ENCODE measurements at places on chromosomes 3 and 15. TPM values are rescaled to one million over a fixed set of nuclear protein-coding genes. Genes with fewer than 3 reads are reported as not detected.

GRCh38 chr3:76267851-76268380 is 482.6 kb upstream of the ZNF717 start:
- no peak for DNase-seq

ZBTB20 gene
- 25.8 TPM for polyA plus RNA-seq

DNA sequence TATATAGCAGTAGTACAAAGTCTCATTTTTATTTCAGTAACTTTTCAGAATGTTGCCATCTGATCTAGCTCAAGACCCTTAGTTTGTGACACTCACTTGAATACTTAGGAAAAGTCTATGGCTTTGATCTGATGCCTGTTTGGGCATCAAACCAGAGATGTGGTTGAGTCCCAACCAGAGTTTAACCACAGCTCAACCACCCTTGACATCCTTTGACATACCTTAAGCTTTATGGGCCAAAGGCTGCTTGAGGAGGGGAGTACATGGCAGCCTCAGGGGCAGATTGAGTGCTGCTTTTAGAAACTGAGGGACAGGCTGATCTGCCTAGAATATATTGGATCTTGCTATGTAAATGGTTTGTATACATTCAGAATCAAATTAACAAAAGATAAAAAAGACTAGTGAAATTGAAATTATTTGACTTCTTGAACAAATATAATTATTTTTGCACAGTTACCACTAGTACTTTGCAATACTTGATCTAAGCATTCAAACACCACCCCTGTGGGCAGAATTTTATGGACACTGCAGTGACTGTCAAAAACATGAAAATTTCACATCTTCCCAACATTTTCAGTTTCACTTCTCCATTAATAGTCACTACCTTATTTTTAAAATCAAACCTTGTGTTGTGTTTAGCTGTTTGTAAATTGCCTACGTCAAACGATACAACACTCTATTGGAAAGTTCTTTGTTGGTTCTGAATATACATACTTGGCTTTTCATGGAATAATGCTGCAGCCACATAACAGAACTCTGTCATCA is 199.8 kb downstream of the UBE2E2 start:
- DNase-seq = no peak

DNA sequence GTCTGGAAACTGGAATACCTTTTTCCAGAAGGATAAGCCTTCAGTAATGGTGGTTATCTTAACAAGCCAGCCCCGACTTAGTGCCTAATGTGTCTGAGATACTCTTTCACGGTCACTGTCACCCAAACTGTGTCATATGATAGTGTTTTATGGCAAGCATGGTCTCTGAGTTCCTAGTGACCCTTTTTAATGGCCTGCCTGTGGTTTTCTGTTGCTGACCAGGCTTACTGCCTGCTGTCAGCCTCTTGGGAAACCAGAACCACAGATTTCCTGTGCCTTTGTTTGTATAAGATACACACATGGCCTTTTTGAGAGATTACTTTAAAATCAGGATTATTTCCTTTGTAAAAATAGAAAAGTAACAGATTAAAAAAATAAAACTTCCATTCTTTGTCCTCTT is 22.4 kb downstream of the HPS3 start:
- no peak for DNase-seq

GRCh38 chr3:138933981-138934691 is 12.8 kb downstream of the FOXL2 start:
- DNase-seq = no peak

DNA sequence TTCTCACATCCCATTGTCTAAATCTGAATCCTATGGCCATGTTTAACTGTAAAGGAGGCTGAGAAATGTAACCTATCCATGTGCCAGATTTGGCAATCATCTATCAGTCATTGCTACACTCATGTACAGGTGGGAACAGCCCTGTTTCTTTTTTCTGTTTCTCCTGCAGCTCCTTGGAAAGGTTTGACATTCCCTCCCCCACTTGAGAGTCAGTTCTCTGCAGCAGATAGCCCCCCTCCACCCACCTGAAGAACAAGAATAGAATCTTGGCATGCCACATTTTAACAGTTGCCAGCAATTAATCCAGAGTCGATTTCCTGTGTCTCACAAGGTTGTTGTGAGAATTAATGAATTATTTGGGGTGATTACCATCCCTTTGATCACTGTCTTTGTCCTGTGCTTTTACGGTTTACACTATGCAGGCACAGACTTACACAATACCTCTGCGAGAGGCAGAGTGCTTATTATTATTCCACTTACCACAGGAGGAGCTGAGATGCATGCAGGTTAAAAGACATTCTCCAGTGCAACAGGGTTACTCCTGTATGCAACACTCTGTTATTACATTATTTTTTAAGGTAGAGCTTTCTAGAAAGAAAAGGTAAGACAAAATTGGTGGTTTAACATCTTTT is 351.0 kb upstream of the THRB start:
- no peak for DNase-seq

INKA1 gene
- polyA plus RNA-seq = 5.8 TPM

FYTTD1 gene
- 24.2 TPM for polyA plus RNA-seq

AP4E1 gene
- polyA plus RNA-seq = 2.0 TPM

GRCh38 chr3:193134856-193135255 is 106.2 kb upstream of the PLAAT1 start:
- no peak for DNase-seq

SIDT1 gene
- 1.9 TPM for polyA plus RNA-seq

GRCh38 chr3:41681479-41681878 is 280.4 kb downstream of the ULK4 start:
- DNase-seq = peak; percentile 23

DNA sequence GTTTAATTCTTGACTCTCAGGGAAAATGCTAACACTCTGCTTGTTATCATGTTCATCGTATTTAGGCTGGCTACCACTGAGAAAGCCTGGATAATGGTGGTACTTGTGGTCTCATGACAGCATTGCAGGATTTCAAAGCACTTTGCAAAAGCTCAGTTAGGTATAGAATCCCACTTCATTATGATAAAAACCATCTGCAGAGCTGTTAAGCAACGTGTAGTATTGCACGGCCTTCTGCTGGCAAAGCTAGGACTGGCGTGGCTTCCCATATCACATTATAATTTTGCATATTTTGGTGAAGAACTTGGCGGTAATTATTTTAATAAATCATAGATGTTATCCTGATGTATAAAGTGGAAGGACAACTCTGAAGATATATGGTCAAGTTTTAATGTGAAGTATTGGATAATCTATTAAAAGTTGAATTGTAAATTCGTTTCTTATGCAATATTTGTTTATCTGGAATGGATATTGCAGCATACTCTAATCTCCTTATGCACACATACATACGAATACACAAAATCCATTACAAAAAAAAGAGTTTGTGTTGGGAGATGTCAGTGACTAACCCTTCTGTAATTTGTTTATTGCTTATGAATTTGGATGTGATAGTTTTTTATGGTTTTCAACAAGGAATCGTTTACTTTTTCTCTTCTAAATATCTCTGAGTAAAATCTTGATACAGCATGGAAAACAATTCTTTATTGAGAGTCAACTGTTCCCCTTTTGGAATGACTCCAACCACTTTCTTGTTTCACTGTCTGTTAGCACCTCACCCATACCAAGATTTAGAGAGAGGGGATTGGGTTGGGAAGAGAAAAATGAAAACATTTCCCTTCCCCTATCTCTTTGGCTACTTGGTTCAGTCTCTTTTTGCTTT is 9.2 kb downstream of the RAB8B start:
- DNase-seq = no peak

DNA sequence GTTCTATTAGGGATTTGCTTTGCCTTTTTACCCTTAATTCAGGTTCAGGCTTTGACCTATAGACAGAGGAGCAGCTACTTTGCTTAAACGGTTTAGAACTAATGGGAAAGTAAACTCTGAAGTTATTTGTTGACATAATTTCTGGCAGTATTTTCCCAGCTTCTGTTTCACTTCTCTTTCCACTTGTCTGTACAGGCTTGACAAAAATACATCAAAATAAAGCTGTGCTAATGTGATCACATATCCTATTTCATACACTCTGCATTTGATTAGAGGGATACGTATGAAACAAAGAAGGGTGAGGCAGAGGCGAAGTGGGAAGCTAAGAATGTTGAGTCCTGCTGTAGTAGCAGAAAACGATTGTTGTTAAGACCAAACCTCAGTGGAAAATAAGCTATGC is 389.1 kb upstream of the RARB start:
- DNase-seq = no peak

DNA sequence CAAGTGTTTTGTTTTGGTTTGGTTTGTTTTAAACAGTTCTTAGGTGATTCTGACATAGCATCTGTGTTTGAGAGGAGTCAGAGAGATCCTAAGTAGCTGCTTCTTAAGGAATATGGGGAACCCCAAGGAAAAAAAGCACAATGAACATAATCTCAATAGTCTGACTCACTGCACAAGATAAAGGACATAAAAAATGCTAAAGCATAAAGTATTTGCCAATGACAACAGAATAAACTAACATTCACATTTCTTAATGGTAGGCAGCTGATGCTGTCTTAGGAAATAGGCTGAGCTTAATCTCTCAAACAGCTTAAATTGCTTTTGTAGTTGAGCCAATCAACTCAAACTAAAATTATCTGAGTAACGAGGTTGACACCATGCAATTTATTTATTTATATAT is 2.9 kb downstream of the NCEH1 start:
- DNase-seq = no peak

DNA sequence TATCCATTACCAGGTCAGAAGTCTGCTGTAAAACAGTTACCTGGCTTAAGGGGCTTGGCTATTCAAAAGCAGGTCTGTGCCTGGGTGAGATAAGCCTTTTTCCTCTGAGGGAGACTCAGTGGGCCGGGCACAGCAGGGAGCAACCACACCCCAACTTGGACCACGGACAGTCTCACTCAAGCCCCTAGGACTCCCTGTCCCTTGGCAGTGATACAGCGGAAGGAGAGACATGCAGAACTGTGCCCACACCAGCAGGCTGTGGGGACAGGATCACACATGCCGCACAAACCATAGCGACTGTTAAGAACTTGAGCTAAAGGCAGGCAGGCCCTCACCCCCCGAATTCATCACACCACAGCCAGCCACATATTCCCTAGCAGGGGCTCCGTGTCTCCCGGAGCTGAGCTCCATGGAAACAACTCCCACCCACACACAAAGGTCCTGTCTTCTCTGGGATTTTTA is 2.8 kb upstream of the GP5 start:
- DNase-seq = no peak

GRCh38 chr3:122743581-122744120 is 50.0 kb downstream of the HSPBAP1 start:
- DNase-seq = no peak

DNA sequence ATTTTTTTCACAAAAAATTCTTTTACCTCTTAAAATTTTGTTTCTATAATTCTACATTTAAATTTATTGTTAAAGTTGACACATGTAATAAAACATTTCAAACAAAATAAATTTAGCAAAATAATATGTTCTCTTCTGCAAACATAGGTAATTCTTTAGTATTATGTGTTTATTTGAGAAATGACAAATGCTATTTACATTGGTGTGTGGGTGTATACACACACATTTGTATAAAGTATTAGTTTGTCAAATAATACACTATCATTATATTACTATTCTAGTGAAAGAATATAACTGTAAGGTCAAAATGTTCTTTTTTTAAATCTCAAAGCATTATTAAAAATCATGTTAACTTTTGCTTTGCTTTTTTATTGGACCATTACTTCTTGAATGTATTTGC is 1370.6 kb downstream of the SI start:
- DNase-seq = no peak

DNA sequence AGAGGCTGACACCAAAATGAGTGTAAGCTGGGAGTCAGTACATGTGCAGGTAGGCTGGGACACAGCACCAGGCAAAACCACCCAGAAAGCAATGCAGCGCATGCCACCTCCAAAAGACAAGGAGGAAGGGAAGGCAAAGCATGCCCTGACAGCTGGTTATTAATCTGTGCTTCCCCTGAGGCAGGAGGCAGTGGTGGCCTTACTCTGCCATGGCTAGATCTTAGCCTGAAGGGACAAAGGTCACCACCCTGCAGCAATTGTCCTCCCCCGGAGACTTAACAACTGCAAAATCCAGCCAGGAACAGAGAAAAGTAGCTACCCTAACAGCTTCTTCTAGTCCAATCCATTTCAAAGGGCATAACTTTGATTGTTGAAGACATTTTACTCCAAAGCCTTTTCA is 73.7 kb downstream of the PLD1 start:
- no peak for DNase-seq

UQCC5 gene
- 51.7 TPM for polyA plus RNA-seq
